ENCODE measurements at places on chromosomes 13 and 19.

- no peak for DNase-seq
Measured at GRCh38 chr13:27053902-27054595, 117.6 kb downstream of the USP12 start.

GRCh38 chr13:45950386-45951000 is 98.9 kb upstream of the SIAH3 start:
- DNase-seq: no peak

- DNase-seq: no peak
Measured at GRCh38 chr13:34900288-34900739, 41.8 kb upstream of the NBEA start.

DNA sequence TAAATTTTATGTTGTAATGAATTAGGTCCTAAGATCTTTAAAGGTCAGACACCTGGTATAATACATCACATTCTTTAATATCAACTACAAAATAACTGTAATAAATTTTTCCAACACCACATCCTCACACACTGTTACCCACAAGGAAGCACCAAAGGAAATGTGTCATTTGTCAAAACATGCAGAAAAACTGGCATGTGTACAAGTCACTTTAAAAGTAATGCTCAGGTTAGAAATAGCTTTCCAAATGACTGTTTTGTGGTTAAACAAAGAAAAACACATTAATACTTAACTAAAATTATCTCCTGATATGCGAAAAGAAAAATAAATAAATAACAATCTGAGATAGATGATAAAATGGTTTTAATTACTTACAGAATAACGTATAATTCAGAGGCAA is 74.7 kb downstream of the MZT1 start:
- DNase-seq: no peak

- DNase-seq: no peak
Measured at GRCh38 chr13:26011996-26012821, 39.6 kb downstream of the SHISA2 start.

DNA sequence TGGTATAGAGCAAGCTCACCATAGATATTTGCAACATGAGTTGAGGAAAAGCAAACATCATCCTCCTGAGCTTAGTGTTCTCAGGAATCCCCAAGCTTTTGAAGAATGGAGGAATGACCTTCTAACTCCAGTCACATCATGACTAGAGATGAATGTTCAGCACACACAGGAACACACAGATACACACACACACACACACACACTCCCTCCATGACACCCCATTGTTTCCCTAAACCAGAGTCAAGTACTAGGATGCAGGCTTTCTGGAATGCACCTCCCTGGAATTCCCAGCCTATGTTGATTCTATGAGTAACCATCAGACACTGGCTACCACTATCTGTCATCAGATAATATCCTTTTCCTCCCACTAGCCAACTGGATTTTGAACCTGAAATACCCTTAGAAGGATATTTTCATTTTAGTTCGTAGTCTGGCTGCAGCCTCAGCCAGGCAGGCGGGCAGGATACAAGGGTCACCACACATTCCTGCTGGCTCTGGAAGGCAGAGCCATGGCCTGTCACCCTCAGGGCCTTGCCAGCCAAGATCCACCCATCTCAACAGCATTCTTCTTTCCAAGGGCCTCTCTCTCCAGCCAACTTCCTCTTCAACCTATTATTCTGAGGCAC is 162.4 kb downstream of the FOXO1 start:
- DNase-seq: peak; percentile 53

- no peak for DNase-seq
Measured at GRCh38 chr19:1261538-1261797, 7.7 kb upstream of the CIRBP start.
